Hematopoietic multipotent progenitor cell treated with erythropoietin and hydrocortisone succinate and interleukin-3 and kit ligand, for 15 days (in vitro differentiated cells): ENCODE measurements at places on chromosomes 6 and 20.

GRCh38 chr20:38838326-38838725 lies 32.8 kb downstream of the PPP1R16B start:
- DNase-seq: no peak

- no peak for DNase-seq
Observed at GRCh38 chr6:164792666-164793065, 516.7 kb downstream of the C6orf118 start.

- no peak for DNase-seq
Observed at GRCh38 chr6:20350215-20350614, 51.5 kb upstream of the E2F3 start.

GRCh38 chr20:5331340-5331739 lies 14.6 kb upstream of the PROKR2 start:
- no peak for DNase-seq

- DNase-seq: no peak
Observed at GRCh38 chr20:42494290-42494689, 695.4 kb downstream of the PTPRT start.

DNA sequence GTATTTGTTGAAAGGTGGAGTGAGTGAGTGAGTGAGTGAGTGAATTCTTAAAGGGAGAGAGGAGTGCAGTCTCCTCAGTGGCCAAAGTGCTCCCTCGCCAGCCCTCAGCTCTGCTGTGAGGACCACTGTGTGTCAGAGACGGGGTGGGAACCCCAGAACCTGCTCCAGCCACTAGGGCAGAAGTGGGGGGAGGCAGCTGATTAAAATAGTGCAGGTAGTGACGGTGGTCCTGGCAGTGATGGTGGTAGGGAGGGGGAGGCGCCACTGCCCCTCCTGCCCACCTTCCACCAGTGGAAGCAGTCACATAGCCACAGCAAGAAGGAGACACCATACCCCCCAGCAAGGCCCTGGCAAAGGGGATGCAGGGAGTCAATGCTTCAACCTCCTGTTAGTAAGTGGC lies 133.5 kb downstream of the PHACTR3 start:
- DNase-seq: no peak

GRCh38 chr20:35883336-35883777 lies 70.9 kb downstream of the SCAND1 start:
- no peak for DNase-seq

GRCh38 chr6:44235891-44236516 lies 10.9 kb upstream of the HSP90AB1 start:
- DNase-seq: no peak

- peak; percentile 57 for DNase-seq
Observed at GRCh38 chr20:3115190-3116107, 30.9 kb upstream of the AVP start.

GRCh38 chr6:168322966-168323365 lies 3.4 kb upstream of the DACT2 start:
- no peak for DNase-seq

- peak; percentile 20 for DNase-seq
Observed at GRCh38 chr20:62238569-62239277, 402 bp downstream of the OSBPL2 start.

DNA sequence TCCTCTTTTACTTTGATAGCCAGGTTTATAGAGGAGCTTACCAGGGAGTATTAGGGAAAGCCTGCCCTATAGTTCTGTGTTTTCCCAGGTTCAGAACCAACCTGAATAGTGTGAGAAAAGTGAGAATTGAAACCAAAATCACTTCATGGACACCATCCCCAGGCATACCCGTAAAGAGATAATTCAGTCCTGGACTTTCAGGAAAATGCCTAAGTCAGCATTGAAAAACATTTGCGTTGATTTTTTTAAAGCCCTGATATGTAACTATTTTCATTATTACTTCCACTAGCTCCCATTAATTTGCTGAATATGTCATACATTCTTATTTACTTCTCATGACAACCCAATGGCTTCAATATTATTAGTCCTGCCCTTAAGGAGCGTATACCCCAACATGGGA lies 77.4 kb upstream of the TCF21 start:
- DNase-seq: no peak

GRCh38 chr6:110543106-110543505 lies 66.7 kb upstream of the SLC22A16 start:
- no peak for DNase-seq

GRCh38 chr20:24677626-24678315 lies 208.3 kb downstream of the SYNDIG1 start:
- DNase-seq: no peak

DNA sequence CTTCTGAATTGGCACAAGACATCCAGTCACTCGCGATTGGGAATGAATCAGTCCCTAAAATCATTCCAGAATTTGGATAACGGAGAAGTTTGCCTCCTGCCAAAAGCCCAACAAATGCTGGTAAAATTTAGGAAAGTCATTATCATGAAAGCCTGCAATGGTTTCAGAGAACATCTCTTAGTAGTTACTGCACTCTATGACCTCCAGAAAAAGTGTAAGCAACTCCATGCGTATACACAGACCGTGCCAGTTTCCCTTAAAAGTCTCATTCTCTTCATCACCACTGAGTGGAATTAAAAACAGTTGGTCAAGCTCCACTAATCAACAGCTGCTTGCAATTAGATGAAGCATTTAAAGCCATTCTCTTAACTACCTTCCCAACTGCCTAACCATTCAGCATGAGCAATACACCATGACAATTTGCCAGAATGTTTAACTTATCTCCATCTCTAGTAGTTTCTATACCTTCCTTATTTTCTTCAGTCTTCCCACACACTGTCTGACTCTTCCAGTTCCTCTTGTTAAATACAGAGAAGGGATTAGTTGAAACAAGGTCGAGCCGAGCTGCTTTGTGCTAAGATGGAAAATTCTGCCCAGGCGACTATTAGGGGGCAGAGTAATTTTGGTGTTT lies 183.6 kb upstream of the PRDM1 start:
- DNase-seq: no peak

DNA sequence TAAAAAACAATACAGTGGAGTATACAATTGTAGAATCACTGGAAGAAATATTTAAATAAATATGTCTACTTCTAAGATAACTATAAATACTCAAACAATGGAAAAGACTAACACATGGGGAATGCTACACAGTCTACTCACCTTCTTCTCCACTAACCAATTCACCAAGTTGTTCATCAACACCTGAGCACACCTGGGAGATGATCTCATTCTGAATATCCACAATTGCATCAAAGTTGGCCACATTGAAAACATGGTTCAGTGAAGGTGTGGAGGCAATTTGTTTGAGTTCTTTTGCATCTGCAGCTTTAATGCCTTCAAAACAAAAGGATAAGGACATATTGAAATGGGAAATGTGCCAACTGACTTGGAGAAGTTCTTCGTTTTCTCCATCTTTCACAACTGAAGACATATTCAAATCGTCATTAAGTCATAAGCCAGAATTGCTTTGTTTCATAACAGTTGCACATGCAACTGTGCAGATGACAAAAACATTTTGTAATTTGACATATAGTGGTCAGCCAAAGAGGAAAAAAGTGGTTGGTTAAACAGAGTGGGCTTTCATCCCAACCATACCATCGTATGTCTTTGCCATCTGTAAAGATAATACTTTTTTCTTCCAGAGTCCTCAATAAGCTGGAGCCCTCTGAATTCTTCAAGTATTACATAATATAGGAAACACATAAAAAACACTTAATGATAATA lies 17.5 kb downstream of the COL12A1 start:
- no peak for DNase-seq

- peak; percentile 82 for DNase-seq
Observed at GRCh38 chr6:26240157-26241032, 124.6 kb upstream of the BTN3A2 start.

DNA sequence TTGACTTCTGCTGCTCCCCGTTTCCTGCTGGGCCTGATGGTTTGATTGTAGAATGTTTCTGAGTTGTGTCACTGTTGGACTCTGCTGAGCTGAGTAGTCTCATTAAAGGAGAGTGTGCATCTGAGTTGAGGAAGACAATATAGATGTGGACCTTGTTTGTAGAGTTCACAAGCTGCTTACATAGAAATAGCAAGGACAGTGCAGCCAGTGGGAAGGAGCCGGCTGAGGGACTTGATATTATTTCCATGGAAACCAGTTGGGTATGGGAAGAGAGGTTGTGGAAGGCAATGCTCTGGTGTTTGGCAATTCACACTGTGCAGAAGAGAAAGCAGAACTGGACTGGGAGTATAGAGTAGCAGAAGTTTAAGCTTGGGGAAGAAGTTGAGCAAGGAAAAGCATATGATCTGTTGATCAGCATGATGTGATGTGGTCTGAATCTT lies 14.8 kb downstream of the IGF2R start:
- DNase-seq: no peak

DNA sequence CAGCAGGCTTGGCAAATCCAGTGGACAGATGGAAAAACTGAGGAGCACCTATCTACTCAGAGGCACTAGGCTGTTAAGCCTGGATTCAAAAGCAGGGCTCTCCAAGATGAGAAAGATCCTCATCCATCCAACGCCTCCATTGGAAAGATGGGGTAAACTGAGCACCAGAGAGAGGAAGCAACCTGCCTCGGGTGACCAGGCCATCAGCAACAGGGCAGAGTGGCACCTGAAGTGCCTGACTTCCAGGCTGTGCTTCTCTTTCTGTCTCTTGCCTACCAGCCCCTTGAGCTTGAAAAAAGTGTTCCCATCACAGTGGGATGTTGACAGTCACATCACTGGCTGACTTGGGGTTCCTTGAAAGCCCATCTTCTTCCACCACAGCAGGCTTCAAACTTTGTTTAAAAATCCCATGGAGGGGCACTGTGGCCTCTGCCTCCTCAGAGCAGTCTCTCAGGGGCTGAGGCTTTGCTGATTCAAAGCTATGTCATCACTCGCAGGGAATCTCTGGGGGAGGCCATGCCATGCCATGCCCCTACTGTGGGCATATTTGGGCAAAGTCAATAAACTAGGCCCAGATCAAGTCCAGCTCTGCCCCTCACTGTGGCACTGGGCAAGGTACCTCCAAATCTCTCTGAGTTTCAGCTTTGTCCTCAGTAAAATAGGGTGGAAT lies 44.8 kb upstream of the TGM2 start:
- DNase-seq: no peak

DNA sequence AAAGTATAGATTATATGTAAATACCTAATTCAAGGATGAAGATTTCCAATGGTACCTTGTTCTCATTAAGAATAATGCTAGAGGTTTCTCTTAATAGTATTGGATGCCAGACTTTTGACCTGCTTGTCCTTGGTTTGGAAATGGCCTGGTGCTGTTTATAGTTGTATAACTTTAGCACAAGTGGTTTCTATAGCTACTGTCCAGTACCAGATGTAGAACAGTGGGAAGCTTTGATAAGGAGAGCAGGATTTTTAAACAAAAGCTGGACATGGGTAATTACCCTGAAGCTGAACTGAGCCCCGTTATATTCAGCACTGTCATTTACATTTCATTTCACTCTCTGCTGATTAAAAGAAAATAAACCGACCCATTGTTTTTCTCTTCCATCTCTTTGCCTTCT lies 43.7 kb downstream of the TRMT11 start:
- DNase-seq: no peak

GRCh38 chr20:6740096-6740495 lies 27.4 kb upstream of the BMP2 start:
- DNase-seq: no peak

GRCh38 chr6:1596088-1596852 lies 13.4 kb upstream of the FOXC1 start:
- DNase-seq: peak; percentile 52

- DNase-seq: no peak
Observed at GRCh38 chr6:6412221-6412620, 91.8 kb upstream of the F13A1 start.

GRCh38 chr20:10453241-10453640 lies 18.1 kb downstream of the SLX4IP start:
- DNase-seq: no peak

DNA sequence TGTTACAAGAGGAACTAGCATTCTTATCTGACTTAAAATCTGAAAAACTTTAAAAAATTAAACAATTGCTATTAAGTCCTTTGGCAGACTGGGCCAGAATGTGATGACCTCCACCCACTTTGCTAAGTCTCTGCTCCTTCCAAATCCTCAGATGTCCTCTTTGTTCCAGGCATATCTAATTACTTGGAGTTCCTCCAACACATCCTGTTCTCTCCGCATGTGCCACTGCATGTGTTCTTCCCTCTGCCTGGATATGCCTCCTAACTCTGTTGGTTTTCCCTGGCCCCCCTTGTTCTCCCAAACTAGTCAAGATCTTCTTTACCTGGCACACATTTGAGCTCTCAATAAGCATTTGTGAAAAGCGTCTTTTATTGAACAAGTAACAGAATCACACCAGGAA lies 23.1 kb downstream of the ELOVL2 start:
- no peak for DNase-seq

- DNase-seq: no peak
Observed at GRCh38 chr20:57993716-57994431, 234.6 kb downstream of the ANKRD60 start.

DNA sequence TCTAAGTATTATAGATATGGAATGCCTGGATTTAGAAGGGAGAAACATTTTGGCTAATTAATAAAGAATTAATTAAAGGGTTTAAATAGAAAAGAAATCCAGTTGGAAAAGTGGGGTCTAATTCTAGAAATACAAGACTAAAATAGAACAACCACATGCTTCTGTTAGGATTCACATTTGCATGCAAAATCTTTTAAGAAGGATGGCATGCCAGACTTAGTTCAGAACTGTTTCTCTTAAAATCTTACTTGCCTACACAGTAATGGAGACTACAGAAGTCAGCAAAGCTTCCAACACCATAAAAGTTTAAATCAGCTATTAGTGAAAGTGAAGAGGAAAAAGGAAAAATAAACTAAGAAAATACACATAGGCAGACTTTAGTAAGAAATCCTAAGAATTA lies 32.7 kb upstream of the KATNA1 start:
- no peak for DNase-seq

DNA sequence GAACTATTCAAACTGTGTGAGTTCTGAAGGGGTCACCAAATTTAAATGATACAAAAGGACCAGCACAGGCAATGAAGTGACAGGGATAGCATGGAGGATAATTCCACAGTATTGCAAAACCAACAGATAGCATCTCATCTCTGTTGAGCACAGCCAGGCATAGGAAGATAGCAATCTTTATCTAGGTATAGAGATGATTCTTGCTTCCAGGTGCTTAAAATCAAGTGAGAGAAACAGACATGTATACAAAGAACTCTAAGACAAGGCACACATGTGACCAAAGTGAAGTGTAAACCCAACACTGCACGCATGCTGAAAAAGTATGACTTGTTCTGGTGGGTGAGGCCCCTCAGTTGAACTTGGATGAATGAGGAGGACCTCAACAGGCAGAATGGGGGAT lies 48.4 kb upstream of the ARMC2 start:
- DNase-seq: no peak

- no peak for DNase-seq
Observed at GRCh38 chr6:167338541-167339117, 13.7 kb downstream of the TTLL2 start.

DNA sequence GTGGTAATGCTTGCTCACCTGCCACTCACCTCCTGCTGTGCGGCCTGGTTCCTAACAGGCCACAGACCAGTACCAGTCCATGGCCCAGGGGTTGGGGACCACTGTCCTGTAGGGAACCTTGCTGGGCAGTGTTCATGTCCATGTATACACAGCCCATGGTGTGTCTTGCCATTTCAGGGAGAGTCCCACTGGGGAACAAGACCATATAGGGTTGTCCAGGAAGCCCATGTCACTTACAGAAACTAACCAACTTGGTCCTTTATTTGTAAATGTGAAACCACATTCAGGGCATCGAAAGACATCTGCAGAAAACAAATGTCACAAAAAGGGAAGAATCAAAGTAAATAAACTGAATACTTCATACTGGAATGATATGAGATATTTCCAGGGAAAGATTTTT lies 179.1 kb downstream of the NFATC2 start:
- no peak for DNase-seq
